ENCODE measurements at places on chromosomes 16 and 17. TPM values are rescaled to one million over a fixed set of nuclear protein-coding genes. Genes with fewer than 3 reads are reported as not detected.

ARHGAP44 gene
- 3.1 TPM for total RNA-seq

DNA sequence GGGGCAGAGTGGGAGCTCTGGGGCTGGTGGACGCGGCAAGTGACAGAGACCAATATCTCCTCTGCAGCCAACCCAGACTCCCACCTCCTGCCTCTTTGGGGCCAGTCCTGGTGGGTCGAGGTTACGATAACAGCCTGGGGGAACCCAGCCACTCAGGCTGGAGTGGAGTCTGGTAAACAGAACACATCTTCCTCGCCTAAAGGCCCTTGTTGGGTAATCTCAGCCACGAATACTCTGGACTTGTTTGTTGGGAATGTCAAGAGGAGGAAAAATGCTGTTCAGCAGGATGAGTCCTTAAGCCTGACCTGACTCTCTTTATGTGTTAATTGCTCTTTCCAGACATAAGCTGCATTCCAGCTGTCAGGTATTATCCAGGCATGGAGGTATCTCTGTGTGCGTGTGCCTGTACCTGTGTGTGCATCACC lies 8.0 kb upstream of the SPNS2 start:
- no peaks in the 10 kb centered on the region for H3K4me1 ChIP-seq
- DNase-seq: no peak
- no peak overlapping the region for H3K27ac ChIP-seq
- peaks cover 4% of the 10 kb centered on the region for H3K27me3 ChIP-seq
- H3K4me3 ChIP-seq: no peak overlapping the region
- H3K36me3 ChIP-seq: no peaks in the 10 kb centered on the region

DNA sequence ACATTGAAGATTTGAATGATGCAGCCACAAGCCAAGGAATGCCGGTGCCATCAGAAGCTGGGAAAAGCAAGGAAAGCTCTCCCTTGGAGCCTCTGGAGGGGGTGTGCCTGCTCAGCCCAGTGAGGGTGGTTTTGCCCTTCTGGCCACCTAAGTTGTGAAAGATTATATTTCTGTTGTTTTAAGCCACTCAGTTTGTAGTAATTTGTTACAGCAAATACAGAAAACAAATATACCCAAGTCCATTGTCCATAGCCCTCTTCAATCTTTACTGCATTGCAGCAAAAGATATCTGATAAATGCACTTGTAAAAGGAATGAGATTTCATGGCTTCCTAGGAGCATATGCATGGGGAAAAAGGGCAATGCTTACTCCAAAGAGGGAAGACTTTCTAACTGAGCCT lies 447.9 kb downstream of the HAPSTR1 start:
- no peaks in the 10 kb centered on the region for H3K27me3 ChIP-seq
- no peak overlapping the region for H3K27ac ChIP-seq
- no peak overlapping the region for H3K4me3 ChIP-seq
- no peaks in the 10 kb centered on the region for H3K4me1 ChIP-seq

FBXW10B gene
- 0.24 TPM for total RNA-seq

- DNase-seq: no peak
- H3K4me1 ChIP-seq: no peaks in the 10 kb centered on the region
- no peak overlapping the region for H3K4me3 ChIP-seq
- no peak overlapping the region for H3K27ac ChIP-seq
- peaks cover 8% of the 10 kb centered on the region for H3K27me3 ChIP-seq
- H3K36me3 ChIP-seq: no peaks in the 10 kb centered on the region
These were observed 215.3 kb downstream of the C16orf95 start for GRCh38 chr16:87101903-87102302.

Measured in HepG2 (cell line).